ENCODE measurements at places on chromosomes 5 and 9.

- no peak for DNase-seq
These were observed 4.5 kb downstream of the PURA start for GRCh38 chr5:140118302-140118936.

DNA sequence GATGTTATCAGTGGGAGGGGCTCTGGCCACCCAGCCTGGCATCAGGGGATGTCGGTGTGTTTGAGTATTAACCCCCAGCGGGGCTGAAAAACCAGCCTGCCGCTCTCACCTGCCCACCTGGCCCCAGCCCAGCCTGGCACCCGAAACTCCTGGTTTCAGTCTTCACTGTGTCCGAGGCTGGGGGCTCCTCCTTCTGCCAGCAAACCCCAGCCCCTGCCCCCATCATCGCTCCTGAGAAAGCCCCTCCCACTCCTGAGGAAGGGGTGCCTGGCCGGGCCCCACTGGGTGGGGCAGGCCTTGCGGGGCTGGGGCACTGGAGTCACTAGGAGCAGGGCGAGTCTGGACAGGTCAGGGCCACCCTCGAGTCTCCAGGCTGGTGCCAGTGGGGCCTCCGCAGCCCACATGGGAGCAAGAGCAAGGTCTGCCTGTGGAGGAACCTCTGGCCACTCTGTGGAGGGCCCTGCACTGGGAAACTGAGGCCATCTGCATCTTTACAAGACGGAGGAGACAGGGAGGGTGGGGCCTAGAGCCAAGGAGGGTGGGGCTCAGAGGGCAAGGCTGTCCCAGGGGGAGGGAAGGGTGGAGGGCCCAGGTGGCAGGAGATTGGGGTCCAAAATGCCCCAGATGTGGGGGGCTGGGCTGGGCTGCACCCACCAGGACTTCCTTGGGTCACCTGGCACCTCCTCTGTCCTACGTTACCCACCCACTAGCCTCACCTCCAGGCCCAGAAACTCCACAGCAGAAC is 51.5 kb upstream of the NOTCH1 start:
- no peak for DNase-seq

- DNase-seq = no peak
These were observed 90.8 kb downstream of the CAAP1 start for GRCh38 chr9:26801772-26802171.

GRCh38 chr5:21688655-21689054 is 1164.5 kb downstream of the CDH12 start:
- no peak for DNase-seq

DNA sequence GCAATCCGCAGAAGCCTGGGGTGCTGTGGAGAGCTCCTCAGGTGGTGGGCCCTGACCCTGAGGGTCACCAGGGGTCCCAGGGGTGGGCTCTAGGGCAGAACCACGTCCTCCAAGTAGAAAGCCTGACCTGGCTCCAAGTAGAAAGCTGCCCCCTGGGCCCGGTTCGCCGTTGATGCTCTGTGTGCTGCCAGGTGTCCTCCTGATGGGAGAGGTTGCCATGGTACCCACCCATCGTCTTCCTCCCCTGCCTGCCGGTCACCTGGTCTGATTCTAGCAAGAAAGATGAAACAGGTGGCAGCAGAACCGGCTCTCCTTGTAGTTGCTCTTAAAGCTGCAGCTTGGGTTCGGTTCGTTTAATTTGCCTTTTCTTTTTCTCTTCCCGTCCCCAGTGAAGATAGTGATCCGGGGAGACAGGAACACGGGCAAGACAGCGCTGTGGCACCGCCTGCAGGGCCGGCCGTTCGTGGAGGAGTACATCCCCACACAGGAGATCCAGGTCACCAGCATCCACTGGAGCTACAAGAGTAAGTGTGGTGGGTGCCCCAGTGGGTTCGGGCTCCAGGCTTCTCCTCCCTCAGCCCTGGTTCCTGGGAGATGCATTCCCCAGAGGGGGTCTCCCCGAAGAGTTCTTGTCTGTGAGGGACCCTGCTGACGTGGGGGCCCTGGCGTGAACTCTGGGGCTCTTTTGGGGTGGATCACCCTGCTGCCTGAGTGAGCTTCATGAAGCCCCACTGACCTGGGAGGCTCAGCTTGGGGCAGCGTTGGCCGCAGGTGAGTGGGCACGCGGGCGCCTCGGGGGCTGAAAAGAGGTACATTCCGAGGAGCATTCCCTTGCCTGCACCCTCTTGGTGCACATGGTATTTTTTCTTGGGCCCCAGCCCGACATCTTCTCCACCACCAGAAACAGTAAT is 15.6 kb downstream of the RABL6 start:
- no peak for DNase-seq

GRCh38 chr5:76365561-76365960 is 37.5 kb upstream of the IQGAP2 start:
- peak; percentile 42 for DNase-seq

- no peak for DNase-seq
These were observed 24.2 kb downstream of the PCDHGC5 start for GRCh38 chr5:141512911-141513626.

- DNase-seq = no peak
These were observed 52.9 kb downstream of the TMC1 start for GRCh38 chr9:72574156-72574810.

- DNase-seq = no peak
These were observed 46.0 kb upstream of the SPIN1 start for GRCh38 chr9:88342246-88342645.

DNA sequence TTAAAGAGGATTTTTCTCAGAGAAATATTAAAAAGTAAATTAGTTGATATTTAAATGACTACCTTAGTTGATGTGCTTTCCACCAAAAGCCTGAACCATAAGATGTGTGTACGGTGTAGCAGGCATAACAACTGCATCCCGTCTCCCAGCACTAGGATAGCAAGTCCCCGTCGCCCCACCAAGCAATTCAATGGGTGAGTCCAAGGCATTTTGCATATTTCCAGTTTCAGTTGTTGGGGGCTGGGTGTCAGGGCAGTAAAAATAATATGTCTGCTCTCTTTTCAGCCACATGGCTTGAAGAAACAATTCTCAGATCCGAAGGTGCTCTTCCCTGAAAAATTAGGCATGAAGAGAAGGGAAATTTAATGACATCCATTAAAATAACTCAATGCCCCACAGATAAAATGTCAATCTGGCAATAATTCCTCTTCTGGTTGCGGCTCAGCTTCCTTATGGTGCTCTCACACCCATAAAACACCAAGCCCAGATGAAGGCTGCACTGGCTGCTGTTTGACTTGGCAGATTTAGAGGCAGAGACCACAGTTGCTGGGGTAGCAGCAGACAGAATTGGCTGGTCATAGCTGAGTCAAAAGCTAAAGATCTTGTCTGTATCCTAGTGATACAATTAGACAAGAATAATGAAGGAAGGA is 124.4 kb upstream of the ADCY2 start:
- no peak for DNase-seq

DNA sequence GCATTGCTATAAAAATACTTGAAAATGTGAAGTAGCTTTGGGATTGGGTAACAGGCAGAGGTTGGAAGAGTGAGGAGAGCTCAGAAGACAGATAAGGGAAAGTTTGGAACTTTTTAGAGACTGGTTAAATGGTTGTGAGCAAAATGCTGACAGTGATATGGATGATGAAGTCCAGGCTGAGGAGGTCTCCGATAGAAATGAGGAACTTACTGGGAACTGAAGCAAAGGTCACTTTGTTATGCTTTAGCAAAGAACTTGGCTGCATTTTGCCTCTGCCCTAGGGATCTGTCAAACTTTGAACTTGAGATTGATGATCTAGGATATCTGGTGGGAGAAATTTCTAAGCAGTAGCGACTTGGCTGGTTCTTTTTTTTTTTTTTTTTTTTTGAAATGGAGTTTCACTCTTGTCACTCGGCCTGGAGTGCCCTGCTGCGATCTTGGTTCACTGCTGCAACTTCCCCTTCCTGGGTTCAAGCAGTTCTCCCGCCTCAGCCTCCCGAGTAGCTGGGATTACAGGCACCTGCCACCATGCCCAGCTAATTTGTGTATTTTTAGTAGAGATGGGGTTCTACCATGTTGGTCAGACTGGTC is 998.9 kb downstream of the TLE1 start:
- DNase-seq = no peak

DNA sequence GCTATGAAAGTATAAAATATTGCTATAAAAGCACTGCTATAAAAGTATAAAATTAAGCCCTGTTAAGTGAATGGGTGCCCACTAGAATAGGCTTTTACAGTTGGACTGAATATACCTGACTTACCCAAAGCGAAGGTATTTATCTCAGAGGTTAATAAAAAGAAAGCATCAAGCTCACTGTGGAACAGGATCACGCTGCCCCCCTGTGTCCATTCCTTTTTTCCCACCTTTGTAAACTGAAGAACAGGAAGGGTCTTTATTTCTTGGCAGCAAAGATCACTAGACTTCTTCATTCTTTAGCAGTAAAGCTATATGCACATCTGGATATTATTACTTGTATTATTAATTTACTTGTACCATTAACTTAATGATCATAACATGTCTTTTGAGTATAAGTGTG is 22.1 kb upstream of the PLPP6 start:
- DNase-seq = no peak

DNA sequence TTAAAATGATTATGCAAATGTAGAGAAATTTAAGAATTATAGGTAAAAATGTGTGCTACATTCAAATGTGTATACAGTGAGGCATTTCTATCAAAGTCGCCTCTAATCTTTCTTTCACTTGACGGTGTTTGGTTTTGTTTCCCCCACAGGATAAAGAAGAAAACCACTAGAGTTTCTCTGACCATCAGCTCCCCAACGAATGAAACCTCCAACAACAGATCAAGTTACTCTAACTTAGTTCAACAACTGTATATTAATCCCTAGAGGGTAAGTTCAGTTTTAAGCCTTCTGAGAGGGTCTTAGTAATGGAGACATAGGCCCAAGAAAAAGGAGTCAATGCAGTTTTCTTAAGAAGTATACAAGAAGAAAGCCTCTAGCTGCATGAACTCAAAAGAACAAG is 11.5 kb upstream of the MYOT start:
- DNase-seq = no peak

DNA sequence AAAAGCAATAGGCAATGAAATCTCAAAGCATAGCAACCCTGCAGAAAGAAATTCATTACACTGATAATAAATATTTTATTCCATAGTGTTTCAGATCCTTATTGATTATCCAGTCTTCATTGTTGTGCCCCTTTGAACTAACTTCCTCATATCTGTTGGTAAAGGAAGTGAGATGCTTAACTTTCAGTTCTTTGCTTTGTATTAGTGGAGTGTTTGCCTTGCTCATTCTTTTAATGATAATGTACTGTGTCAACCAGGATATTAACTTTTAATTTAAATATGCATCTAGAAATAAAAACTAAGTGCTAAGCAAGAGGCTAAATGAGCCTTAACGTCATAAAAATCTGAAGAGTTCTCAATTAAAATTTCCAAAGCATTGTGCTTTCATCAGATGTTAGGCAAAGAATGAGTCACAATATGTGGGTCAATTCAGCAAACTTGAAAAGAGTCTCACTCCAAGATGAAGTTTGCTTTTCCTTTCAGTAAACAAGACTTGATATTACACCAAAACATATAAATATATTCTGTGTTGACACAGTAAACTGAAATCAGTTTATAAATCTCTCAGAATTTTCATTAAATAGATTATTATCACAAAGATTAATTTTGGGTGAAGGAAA is 105.9 kb downstream of the GIN1 start:
- peak; percentile 12 for DNase-seq

GRCh38 chr9:133405508-133406438 is 12.0 kb downstream of the REXO4 start:
- no peak for DNase-seq

DNA sequence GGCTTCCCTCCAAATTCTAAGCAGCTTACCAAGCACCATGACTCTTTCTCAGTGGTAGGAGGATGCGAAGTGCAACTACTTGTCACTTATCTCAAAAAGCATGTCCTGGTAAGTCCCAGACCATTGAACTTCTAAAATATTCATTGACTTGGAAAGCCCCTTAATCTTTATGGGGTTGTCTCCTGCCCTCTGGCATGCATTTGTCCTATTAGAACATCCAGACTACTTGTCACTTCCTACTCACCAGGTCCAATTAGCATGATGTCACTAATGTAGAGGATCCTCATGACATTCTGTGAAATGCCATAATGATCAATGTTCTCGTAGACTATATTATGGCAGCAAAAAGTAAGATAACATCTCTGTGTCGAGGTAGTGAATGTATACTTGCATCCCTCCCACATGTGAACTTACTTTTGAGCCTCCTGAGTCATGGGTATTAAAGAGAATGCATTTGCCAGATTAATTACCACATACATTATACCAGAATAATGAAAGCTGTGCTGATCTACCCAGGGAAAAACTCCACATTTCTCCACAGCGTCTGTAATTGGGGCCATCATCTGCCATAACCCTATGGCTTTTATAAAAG is 63.5 kb upstream of the RAD23B start:
- DNase-seq = no peak

GRCh38 chr5:23466401-23466912 is 41.0 kb upstream of the PRDM9 start:
- no peak for DNase-seq

GRCh38 chr5:143262393-143263174 is 140.9 kb downstream of the NR3C1 start:
- peak; percentile 87 for DNase-seq

DNA sequence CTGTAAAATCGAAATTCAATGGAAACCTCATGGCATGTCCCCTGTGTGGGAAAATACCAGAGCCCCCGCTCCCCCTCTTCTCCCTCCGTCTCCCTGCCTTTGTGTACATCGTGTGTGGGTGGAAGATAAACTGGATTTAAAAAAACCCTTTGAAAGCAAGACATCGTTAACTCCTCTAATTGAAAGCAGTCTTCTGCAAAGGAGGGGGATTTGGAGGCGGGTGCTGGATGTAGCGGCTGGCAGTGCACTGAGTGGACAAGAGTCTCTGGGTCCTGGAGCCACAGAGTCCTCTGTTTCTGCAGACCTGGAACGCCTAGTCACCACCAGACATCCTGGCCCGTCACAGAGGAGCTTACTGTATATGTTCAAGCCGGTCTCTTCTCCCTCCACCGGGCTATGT is 169.4 kb downstream of the PAPPA start:
- no peak for DNase-seq

- no peak for DNase-seq
These were observed 59.5 kb downstream of the MVB12B start for GRCh38 chr9:126386088-126386487.

- DNase-seq = no peak
These were observed 559.5 kb upstream of the SGCD start for GRCh38 chr5:155767470-155767869.

DNA sequence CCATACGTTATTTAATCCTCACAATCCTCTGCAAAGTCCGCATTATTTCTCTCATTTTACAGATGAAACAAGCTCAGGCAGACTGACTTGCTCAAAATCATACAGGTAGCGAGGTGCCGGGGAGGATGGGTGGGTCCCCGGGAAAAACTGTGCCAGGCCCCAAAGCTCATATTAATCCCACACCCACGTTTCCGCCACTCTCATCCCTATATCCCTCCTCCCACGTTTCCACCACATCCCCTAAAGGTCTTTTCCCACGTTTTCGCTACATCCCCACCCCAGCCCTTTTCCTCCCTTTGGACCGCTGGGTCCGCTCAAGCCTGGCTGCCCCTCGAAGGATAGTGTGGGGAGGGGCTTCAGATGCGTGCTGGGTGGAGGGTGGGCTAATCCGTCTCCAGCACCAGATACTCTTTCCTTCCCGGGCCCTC is 434 bp upstream of the FSD1L start:
- no peak for DNase-seq
